ENCODE measurements at places on chromosomes 11 and 22.

DNA sequence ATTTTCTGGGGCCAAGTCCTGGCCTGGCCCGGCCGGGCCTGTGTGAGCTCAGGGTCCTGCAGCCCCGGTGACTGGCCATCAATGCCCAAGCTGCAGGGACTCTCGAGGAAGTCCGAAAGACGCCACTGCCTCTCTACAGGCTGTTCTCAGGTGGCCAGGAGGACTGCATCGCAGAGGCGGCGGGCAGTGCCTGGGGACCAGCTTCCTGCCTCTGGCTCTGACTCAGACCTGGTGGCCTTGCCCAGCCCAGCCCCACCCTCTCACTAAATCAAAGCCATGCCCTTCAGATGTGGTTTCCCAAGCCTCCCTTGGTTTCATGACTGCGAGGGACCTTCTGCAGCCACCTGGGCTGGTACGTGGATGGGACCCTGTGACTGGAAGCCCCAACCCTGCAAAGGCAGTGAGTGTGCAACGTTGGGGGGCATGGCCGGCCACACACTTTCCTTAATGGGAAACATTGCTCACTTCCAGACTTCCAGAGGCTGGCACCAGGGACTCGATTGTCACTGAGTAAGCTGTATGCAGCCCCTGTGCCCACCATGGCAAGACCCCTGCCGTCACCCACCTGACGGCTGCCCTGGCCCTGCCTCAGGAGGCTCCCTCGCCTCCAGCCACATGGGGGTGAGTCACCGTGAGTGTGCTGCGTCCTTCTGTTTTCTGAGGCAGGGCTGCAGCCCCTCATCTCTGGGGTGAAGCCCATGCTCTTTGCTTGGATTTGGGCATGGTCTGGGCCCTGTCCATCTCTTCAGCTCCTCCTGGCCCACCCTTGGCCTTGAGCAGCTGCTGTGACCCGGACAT lies 6.0 kb upstream of the FGF3 start:
- no peak for DNase-seq

- DNase-seq: no peak
Observed at GRCh38 chr22:37079668-37080171, 28.2 kb downstream of the KCTD17 start.

DNA sequence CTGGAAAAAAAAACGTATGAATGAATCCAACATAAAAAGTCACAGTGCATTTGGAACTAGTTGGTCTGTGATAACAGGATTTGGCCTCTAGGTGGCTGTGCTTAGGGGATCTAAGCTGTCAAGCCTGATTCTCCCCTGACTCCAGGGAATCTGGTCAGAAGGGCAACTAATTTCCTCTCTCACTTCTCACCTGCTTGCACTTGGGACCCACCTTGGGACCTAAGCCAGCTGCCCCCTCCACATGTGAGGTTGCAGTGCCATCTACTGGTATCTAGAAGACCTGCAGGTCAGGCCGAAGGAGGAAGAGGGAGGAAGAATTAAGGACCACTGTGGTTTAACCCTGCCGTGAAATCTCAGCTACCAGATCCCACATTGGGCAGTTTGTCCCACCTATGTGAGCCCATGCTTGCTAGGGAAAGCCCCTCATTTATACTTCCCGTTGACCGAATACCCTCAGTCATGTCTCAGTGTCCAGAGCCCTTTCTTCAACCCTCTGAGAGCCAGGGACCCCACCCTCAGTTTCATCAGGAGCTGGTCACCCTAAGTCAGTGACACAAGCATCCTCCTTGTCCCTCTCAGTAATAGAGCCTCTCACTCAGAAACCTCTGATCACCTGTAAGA lies 33.2 kb upstream of the CAVIN3 start:
- DNase-seq: peak; percentile 90

DNA sequence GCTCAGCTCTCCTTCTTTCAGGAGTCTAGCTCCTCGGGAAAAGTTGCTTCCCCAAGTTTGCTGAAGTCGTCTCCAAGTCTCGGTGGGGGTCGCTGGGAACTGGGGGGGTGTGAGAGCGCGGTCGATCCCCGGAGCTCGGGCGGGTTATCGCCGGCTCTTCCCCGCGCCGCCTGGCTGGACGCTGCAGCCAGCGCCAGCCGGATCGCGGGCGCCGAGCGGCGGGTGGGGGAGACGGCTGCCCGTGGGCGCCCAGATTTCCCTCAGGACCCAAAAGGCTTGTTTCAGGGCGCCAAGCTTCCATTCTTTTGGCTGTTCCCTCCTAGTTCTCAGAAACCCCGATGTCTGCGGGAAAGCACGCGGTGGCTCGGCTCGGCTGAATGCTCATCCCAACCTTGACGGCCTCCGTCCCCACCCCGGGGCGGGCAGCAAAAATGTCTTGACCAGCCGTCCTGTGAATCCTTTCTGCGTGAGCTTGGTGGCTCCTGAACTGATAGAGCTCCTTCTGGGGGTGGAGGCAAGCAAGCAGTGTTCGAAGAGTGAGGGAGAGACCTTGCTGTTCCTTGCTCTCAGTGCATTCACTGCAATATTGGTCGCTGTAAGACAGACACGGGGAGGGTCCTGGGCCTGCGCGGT lies 1.7 kb downstream of the ZBTB16 start:
- peak; percentile 63 for DNase-seq

GRCh38 chr11:13352711-13353110 lies 75.1 kb downstream of the BMAL1 start:
- DNase-seq: no peak

DNA sequence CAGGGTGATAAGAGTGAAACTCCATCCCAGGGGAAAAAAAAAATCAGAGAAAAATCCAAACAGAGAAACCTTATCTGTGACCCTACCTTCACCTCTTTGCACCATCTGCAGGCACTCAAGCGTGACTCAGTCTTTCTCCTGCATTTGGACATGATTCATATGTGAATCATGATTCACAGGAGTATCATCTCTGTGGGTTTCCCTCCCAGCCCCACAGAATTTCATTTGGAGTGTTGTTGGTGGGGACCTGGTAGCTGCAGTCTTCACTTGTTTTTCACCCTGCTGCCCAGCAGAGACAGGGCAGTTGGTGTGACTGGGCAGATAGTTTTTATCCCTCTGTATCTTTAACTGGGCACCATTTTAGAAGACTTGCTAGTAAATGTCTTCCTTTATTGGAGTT lies 75.7 kb downstream of the DEPDC5 start:
- no peak for DNase-seq

- no peak for DNase-seq
Observed at GRCh38 chr11:134815404-134815803, 403.4 kb upstream of the B3GAT1 start.

DNA sequence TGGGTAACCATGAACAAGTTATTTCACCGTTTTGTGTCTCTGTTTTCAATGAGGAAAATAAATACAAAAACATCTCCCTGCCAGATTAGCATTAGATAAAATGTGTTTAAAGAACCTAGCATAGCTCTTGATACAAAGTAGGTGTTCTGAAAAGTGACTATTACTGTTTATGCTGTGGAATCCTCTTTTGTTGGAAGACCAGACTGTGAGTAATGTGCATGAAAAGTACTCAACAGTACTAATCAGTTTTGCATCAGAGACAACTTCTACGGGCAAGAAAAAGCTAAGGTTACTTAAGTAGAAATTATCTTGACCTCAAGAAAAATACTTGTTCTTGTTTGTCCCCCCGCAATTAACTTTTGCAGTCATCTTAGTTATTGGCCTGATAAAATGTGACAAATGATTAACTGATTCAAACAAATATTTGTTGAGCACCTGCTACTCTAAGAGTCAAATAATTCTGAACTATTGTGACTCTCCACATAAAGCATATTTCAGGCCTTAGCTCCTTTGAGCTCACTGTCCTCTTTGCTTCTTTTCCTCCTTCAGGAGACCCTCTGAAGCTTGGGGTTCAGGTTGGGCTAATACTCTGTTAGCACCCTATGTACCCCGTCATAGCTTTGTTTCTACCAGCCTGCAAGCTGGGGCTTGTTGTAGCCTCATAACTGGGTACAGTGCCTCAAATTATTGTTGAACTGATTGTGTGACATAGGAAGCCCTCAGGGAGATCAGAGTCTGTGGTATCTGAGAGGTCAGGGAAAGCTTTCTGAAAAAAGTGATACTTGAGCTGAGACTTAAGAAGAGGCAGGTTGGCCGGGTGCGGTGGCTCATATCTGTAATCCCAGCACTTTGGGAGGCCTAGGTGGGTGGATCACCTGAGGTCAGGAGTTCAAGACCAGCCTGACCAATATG lies 24.5 kb downstream of the DIXDC1 start:
- no peak for DNase-seq

- DNase-seq: no peak
Observed at GRCh38 chr22:38734421-38735100, 21.2 kb downstream of the SUN2 start.

DNA sequence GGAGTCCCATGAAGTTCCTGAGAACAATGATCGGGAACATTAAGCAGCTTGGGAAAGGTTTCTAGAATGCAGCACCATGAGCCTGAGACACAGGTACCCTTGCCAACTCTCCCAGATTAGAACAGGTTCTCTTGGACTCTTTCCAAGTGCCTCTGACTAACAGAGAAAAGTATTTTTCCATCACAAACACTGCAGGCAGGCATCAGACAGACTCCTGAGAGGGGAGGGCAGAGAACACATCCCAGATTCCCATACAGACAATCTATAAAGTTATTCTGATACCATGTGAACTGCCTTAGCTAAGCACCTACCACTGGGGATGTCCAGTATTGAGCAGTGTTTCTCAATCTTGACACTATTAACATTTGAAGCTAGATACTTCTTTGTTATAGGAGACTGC lies 27.3 kb downstream of the SERGEF start:
- DNase-seq: no peak

- DNase-seq: peak; percentile 90
Observed at GRCh38 chr11:3037040-3037944, 19.9 kb downstream of the CARS1 start.

DNA sequence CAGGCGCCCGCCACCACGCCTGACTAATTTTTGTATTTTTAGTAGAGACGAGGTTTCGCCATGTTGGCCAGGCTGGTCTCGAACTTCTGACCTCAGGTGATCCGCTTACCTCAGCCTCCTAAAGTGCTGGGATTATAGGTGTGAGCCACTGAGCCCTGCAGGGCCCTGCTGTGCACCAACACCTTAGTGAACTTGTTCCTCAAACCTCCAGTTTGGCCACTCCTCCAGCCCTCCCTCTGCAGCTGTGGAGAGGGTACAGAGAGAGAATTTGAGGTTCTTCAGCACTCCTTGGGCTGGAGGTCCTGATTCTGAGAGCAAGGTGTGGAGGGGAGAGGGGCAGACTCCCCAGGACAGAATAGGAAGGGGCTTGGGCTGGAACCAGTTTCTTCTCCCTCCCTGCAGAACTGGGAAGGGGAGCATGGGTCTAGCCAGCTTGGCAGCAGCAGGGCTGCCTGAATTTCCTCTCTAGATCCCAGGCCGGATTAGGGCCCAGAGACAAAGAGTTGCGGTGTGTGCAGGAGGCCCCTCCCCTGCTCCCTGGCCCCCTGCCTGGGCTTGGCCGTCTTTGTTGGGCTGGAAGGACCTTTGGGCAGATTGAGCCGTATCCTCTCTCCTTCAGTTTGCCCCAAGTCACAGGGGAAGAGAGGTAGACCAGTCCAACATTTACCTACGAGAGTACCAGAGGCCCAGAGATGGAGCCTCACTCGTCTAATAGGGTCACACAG lies 2.3 kb upstream of the PEX16 start:
- no peak for DNase-seq

- no peak for DNase-seq
Observed at GRCh38 chr11:93861808-93862207, 11.4 kb upstream of the VSTM5 start.

DNA sequence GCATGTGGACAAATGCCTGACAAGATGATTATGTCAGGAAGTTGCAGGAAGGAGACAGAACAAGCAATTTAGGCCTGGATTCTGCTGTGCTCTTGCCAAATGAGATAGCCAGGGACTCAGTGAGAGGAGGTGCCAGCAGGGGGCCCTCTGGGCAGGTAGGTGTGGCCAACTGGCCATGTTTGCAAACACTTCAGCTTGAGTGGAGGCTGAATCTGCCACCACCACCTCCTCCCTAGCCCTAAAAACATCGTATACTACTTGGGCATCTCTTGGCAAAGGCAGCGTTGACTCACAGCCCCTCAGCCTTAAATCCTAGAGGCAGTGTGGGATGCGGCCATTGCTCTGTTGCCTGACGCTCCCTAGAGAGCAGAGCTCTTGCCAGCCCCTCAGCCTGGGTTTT lies 95.1 kb upstream of the PLET1 start:
- peak; percentile 17 for DNase-seq

GRCh38 chr11:61279934-61280659 lies 15.0 kb downstream of the VWCE start:
- DNase-seq: no peak

GRCh38 chr11:128737704-128738103 lies 43.8 kb downstream of the FLI1 start:
- no peak for DNase-seq

GRCh38 chr11:77438487-77438886 lies 35.4 kb downstream of the PAK1 start:
- no peak for DNase-seq

- no peak for DNase-seq
Observed at GRCh38 chr11:43010042-43010441, 301.8 kb upstream of the API5 start.

DNA sequence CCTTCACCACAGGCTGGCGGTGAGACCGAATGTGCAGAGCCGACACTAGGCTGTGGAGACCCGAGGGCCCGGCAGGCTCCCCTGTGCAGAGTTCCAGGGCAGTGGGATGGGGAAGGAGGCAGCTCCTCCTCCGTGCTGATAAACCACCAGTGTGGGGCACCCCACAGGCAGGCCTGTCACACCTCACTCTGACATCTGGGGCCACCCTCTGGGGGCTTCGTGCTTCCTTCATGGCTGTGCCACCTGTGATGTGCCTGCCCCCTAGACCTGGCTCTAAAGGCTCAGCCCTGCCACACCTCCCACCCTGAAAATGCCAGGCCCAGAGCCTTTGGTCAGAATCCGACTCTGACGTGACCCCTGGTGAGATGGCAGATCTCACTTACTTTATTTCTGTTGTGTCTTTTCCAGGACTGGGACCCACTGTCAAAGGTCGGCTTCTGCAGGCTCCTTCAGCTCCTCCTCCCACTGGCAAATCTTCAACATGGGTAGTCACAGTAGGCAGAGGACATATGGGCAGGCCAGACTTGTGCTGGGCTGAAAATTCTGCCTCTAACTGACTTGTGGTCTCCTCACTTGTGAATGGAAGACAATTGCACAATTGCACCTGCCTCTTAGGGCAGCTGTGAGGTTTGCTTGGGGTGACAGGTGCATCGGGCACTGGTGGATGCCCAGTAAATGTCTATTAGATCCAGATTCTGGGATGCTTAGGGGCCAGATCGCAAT lies 46.2 kb upstream of the TSKU start:
- DNase-seq: no peak

DNA sequence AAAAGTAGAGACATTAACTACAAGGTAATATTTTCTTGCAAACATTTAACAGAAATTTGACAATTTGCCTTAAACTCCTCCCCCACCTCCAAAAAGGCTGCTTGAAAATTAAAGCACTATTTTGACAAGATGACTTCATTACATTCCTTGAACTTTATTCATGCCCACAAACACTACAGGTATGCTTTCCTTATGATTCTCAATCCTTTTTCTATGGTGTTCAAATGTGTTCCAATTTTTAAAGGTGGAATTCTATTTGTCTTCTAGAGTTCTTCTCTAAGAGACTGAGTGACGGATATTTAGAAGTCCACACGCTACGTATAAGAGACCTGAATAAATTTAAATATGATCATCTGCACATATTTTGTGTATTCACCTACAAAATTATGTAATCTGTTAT lies 69.4 kb downstream of the MRTFA start:
- no peak for DNase-seq

Data from H1 (cell line).